ENCODE measurements at places on chromosomes 3 and 15. TPM values are rescaled to one million over a fixed set of nuclear protein-coding genes. Genes with fewer than 3 reads are reported as not detected.

- no peak for DNase-seq
Measured at GRCh38 chr3:171472552-171472951, 12.3 kb upstream of the TNIK start.

- no peak overlapping the region for H3K27ac ChIP-seq
- no peaks in the 10 kb centered on the region for H3K4me1 ChIP-seq
- no peaks in the 10 kb centered on the region for H3K27me3 ChIP-seq
- no peak overlapping the region for H3K4me3 ChIP-seq
- DNase-seq, result no peak
Measured at GRCh38 chr15:92579931-92580470, 75.6 kb downstream of the FAM174B start.

GRCh38 chr3:139198186-139198585, 145.6 kb upstream of the MRPS22 start:
- no peak overlapping the region for H3K4me3 ChIP-seq
- no peaks in the 10 kb centered on the region for H3K4me1 ChIP-seq
- H3K36me3 ChIP-seq, result peaks cover 11% of the 10 kb centered on the region
- no peak for DNase-seq
- no peak overlapping the region for H3K27ac ChIP-seq

DNA sequence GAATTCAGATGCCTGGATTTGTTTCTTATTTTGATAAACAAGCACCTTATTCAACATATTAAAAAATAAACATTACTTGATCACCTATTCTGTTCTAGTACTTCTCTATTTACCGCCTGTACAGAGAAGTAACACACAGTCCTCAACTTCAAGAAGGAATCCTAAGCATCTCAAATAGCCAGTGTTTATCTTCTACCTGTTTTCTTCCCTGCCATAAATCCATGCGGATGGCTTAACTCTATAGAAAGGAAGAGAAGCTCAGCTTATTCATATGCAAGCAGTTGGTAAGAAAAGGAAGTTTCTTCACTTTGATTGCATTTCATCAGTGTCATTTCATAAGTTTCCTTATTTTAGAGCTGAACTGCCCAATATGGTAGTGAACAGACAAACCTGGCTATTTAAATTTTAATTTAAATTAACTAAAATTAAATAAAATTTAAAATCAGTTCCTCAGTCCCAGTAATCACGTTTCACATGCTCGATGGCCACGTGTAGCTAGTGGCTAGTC, 210.0 kb upstream of the PEX5L start:
- no peak for DNase-seq
- H3K27ac ChIP-seq, result no peak overlapping the region
- H3K4me1 ChIP-seq, result no peaks in the 10 kb centered on the region

- H3K4me1 ChIP-seq, result no peaks in the 10 kb centered on the region
- H3K27me3 ChIP-seq, result peaks cover 1% of the 10 kb centered on the region
- H3K27ac ChIP-seq, result no peak overlapping the region
- H3K36me3 ChIP-seq, result no peaks in the 10 kb centered on the region
Measured at GRCh38 chr3:5565026-5565425, 377.5 kb downstream of the EDEM1 start.

DNA sequence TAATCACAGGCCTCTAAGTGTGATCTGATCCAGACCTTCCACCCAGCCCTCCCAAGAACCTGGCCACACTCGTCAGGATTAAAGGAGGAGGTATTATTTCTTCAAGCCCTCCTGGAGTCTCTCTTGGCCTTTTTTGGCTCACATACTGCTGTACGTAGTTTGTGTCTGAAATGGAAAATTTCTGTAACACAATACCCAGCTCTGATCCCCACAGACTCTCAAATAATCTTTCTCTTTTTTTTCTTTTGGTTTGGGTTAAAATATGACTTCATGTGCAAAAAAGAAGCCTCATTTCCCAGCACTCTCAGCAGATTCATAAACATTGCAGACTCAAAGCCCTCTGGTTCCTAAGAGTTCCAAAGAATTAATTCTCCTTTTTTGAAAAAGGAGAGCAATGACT, 96.5 kb upstream of the PHLDB2 start:
- H3K4me3 ChIP-seq, result no peak overlapping the region
- peaks cover 1% of the 10 kb centered on the region for H3K36me3 ChIP-seq
- H3K4me1 ChIP-seq, result no peaks in the 10 kb centered on the region
- H3K27me3 ChIP-seq, result no peaks in the 10 kb centered on the region

Gene PRTG
- total RNA-seq, result 19.4 TPM

Gene WDR93
- not detected for total RNA-seq
